ENCODE measurements at places on chromosomes 7 and 10.

DNA sequence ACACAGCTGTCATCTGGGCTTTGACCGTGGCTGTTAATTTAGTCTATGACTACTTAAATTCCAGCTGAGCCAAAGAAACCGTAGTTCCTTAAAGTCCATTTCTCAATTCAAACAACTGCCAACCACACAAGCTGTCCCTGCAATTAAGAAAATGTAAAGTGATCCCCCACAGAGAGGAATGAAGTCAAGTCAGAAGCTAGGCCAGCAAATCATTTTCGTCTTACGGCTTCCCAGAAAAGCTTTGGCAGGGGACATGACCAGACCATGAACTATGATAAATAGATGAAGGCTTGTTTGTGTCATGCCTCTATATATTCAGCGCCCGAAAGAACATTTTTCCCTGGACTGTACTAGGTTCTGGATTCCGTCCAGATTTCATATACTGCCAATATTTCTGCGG, 54.6 kb downstream of the HACD1 start:
- no peak for DNase-seq

DNA sequence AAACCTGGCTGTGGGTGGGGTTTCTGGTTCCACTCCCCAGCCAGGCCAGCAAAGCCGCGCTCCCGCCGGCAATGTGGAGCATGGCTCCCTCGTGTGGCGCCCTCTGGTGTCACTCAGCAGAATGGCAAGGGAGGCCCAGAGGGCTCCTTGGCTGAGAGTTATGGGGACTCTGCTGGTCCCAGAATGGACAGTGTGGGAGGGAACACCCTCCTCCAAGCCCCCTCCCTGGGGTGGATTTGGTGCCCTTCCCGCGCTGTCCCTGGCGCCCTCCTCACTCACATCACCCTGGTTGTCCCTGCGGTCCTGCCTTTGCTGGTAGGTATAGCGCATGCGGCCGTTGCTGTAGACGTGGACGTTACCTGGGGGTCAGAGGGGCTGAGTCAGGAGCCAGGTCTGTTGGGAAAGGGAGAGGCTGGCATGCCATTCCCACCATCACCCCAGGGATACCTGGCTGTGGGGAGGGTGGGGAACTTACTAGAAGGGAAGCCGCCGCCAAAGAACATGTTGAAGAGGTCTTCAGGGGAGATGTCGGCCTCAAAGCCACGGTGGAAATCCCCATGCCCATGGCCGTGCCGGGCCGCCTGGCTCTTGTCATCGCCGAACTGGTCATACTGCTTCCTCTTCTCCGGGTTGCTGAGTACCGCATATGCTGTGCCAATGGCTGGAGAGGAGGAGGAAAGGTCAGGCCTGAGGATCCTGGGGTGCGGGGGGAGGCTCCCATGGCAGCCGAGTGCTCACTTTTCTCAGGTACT, 14.0 kb downstream of the DNAJB12 start:
- DNase-seq: no peak

- no peak for DNase-seq
Observed at GRCh38 chr7:124012864-124013263, 20.0 kb downstream of the TMEM229A start.

- DNase-seq: no peak
Observed at GRCh38 chr7:25329815-25330214, 101.5 kb upstream of the NPVF start.

- DNase-seq: no peak
Observed at GRCh38 chr10:31457858-31458257, 138.8 kb downstream of the ZEB1 start.

GRCh38 chr10:43684292-43684559, 35.5 kb upstream of the ZNF32 start:
- no peak for DNase-seq

DNA sequence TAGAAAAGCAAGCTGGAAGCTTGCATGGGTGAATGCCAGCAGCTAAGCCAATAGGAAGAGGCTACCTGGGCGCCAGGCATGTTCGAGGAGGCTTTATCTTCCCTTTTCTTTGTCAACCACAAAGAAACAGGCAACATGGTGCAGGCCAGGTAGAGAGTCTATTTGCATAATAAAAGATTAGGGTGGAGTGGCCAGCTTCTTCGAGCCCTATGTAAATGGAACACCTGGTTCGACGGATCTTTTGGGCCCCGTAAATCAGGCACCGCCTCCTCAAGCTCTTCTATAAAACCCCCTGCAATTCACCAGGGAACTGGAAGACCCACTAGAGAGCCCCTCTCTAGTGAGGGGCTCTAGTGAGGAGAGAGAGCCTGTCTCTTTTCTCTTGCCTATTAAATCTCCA, 1106.2 kb upstream of the CELF2 start:
- DNase-seq: no peak

DNA sequence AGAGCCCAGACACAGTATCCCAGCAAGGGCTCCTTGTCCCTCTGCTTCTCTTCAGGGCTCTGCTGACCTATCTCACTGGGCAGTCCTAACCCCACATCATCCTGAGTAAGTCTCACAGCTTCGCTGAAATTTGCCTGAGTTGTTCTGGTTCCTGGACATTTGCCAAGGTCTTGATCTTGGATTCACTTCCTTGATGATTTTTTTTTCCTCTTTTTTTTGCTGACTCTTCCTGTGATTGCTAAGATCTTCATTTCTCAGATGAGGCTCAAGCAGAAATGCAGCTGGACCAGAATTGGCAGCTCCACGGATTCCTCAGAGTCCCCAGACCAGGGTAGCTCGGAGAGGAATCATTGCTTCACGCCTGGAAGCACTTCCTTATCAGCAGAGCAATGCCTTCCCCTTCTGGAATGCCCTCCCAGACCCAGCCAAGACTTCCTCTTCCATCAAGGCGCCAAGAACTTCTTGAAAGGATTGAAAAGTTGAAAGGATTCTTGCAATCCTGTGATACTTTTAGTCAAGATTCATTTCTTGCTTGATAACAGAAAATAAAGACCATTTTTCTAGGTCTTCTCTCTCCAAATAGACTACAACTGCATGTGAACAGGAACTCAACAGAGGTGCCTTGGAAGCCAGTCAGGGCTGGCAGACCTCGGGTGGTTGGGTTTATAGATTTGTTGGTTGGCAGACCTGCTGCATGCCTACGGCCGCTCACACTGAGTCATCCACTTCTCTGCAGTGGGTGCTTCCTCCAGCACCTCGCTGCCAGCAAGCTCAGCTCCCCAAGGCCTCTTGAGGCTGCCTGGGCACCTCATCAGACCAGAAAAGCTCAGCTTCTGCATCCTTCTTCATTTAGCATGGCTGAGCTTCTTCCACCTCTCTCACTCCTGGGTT, 8.8 kb upstream of the AFAP1L2 start:
- no peak for DNase-seq

DNA sequence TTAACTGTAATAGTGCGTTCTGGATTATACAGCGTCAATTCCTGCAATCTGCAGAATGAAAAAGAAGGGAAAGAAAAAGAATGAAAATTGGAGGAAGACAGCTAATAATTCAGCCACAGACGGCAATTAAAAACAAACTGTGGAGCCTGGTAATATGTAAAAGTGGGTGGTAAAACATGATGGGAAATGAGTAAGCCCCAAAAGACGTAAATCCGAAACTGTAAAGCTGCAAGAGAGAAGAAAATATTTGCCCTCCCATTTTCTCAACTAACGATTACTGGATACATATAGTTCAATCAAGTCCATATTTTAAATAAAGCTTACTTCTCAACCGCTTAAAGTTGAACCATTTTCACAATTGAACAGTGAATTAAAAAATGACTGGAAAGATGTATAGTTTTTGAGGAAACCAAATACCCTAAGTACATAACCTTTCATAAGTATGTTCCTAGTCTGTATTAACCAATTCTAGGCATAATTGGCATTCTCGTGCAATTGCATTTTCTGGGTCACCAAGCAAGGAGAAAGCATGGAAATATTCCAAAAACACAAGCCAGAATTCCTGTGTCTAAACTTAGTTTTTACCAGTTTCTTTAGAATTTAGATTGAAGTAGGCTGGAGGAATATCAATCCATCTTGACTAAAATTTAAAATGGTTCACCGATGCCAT, 44.8 kb downstream of the MALSU1 start:
- no peak for DNase-seq

DNA sequence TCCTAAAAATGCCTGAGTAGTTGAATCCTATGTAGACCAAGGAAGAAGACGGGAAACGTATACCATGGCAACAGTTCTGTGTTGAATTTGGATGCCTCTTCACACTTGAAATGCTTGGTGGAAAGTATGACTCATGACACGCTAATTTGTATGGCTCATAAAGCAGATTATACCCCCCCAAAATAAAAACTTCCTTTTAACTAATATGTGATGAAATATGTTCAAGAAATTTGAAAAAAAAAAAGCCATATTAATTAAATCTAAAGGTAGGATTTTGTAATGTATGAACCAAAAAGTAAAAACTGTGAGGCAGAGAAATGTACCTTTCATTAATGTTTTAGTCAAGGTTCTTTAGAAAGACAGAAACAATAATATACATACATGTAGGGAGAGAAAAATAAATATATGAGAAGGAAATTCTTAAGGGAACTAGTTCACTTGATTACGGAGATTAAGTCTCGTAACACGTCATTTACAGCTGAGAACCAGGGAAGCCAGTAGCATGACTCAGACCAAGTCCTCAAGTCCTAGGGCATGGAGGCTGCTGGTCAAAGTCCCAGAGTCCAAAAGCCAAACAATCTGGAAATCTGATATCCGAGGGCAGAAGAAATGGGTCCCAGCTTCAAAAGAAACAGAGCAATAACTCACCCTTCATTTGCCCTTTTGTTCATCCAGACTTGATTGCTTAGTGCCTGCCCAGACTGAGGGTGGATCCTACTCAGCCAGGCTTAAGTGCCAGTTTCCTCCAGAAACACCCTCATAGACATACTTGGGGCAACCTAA, 485.1 kb downstream of the SEMA3D start:
- DNase-seq: no peak

- DNase-seq: no peak
Observed at GRCh38 chr7:33233659-33234058, 104.3 kb downstream of the BBS9 start.

DNA sequence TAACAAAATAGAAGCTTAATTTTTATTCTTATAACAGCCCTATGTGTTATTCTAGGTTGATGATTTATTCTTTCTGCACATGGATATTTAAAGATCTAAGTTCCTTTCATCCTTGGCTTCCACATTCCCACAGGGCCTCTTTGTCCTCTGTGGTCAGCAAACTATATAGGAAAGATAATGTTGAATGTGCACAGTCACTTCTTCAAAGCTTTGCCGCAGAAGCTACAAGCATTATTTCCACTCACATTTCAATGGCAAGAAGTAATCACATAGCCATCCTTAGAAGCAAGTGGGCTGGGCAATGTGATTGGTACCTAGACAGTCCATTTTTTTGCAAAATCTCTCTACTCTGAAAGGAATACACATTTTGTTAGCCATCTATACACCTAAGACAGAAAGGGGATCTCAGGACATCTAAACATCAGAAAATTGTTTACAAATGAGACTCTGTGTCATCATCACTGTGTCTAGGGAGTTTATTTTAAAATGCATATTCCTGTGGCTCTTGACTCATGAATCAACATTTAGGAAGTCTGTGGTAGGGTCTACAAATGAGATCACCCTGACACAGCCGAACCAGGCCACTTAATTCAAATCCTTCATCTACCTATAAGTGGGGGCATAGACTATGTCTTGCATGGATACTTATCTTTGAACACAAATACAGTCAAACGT, 1060.5 kb downstream of the XPNPEP1 start:
- no peak for DNase-seq

DNA sequence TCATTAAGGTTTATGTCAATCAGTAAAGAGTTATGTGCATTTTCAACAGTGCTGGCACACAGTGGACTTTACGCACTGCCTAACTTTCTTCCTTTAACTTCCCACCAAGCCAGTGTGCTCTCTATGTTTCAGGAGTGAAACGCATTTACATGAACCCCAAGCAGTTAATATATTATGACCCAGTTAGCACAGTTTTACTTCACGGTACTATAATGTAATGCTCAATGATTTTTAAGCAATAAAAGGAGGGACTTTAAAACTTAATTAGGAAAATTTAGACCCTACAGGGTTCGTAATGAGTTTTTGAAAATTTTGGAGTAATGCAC, 100.3 kb downstream of the C10orf90 start:
- DNase-seq: no peak

Data from stimulated activated CD4-positive, alpha-beta T cell treated with anti-CD3 and anti-CD28 coated beads, TNF-alpha, amount 100 ng/mL, for 4 hours (primary cell).